Smooth muscle cell of the umbilical artery (primary cell): ENCODE measurements at places on chromosomes 11 and 22. TPM values are rescaled to one million over a fixed set of nuclear protein-coding genes. Genes with fewer than 3 reads are reported as not detected.

The GGT1 gene
- 5.4 and 6.5 TPM in 2 replicates for total RNA-seq

The SCGB1D2 gene
- total RNA-seq = not detected in 2 replicates

The SNX32 gene
- total RNA-seq = 0.92 and 1.8 TPM in 2 replicates

The MUC5AC gene
- total RNA-seq = not detected in 2 replicates

The ADAMTS8 gene
- not detected in 2 replicates for total RNA-seq

The SMTNL1 gene
- not detected in 2 replicates for total RNA-seq

The TIMP3 gene
- total RNA-seq = 876 and 1,947 TPM in 2 replicates

The ATP5MG gene
- total RNA-seq = 24.6 and 34.7 TPM in 2 replicates

The MMP1 gene
- total RNA-seq = 47.9 and 122 TPM in 2 replicates

The P2RX6 gene
- total RNA-seq = 4.5 and 8.3 TPM in 2 replicates

The PKNOX2 gene
- 1.8 TPM in 2 replicates for total RNA-seq

The PDGFB gene
- under 0.01 and 0.05 TPM in 2 replicates for total RNA-seq

The PLCB3 gene
- total RNA-seq = 29.4 and 53.7 TPM in 2 replicates

The EMID1 gene
- not detected in 2 replicates for total RNA-seq

The NFAM1 gene
- under 0.01 and 0.09 TPM in 2 replicates for total RNA-seq

The ACTN3 gene
- total RNA-seq = under 0.01 and 0.09 TPM in 2 replicates

The CCDC117 gene
- 19.0 and 23.3 TPM in 2 replicates for total RNA-seq

The RIN1 gene
- total RNA-seq = 8.3 and 19.2 TPM in 2 replicates

The LRRN4CL gene
- 0.23 and 0.59 TPM in 2 replicates for total RNA-seq

The CTSF gene
- 13.8 and 27.0 TPM in 2 replicates for total RNA-seq
